ENCODE measurements at places on chromosomes 16 and 17.

GRCh38 chr16:10256784-10257641 lies 74.8 kb upstream of the GRIN2A start:
- DNase-seq = peak; percentile 24

DNA sequence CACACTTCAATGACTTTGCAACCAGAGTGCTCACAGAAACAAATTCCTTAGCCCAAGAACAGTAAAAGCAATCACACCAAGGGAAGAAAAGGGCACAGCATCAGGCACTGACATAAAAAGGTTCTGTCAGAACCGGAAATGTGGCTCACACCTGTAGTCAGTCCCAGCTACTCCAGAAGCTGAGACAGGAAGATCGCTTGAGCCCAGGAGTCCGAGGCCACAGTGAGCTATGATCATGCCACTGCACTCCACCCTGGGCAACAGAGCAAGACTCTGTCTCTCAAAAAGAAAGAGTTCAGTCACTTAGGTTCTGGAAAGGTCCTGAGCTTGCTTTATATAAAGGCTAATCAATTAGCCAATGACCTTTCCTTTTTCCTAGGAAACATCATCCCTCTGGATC lies 22.7 kb downstream of the YWHAE start:
- DNase-seq = no peak

DNA sequence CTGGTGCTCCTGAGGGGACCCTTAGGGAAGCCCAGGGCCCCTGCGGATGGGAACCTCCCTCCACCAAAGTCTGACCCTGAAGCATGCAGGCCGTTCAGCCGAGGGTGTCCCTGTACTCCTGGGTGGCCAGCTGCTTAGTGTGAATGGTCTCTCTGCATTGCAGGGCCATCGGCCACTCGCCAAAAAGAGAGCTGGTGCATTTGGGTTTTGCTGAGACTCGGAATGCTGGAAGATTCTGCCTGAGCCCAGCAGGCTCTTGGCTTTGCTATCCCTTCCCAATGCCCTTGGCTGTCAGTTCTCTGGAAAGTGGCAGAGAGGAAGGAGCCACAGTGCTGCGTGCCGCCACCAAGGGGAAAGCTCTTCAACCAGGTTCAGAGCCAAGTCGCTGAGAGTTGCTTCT lies 2.8 kb downstream of the MEOX1 start:
- DNase-seq = no peak

GRCh38 chr16:24511792-24512191 lies 27.6 kb upstream of the RBBP6 start:
- no peak for DNase-seq

DNA sequence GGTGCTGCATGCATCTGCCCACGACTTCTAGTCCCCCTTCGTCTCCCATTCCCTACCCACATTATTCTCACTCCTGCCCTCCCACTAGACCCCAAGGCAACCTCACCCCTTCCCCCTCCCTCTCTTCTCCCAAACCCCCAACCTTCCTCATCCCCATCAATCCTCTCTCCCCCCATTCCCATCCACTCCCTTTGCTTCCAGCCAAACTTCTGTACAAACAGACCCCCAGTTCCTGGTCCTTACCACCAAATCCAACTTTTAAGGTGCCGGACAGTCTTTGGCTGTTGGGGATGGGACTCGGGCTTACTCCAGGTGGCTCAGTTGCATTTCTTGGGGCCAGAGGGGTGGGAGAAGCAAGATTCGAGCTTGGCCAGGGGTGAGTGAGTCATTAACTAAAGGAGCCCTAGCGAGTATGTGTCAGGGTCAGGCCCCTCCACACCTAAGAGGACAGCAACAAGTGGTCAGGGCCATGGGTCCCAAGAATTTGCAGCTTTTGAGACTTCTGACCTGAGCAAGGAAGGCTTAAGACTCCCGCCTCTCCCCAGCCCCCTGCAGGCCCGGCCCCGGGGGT lies at the start of gene SLC38A8:
Gene SLC38A8 (minus strand): TSS at position 488 of the 571 bp plus-strand sequence. CDS start 638 bp downstream, outside the sequence.
- no peak for DNase-seq

DNA sequence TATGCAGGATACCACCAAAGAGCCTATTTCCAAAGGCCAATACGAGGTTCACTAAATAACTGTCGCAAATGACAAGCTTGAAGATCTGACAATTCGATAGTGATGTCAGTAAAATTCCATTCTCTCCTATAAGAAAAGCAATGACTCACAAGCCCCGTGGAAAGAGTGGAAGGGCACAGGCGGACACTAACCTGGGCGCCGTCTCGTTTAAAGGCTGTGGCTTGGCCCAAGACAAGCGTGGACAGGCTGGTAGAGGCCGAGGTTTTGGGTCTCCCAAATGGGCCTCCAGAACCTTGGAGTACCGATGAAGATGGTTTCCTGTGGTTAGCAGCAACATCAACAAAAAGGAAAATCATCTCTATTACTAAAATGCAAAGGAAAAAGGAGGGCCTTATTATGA lies 16.5 kb upstream of the SLC38A8 start:
- DNase-seq = no peak

GRCh38 chr16:10876799-10877341 lies at the start of gene CIITA:
CIITA (plus strand) TSS chr16:10877202; CDS start chr16:10877331, 129 bp downstream.
- DNase-seq = no peak

DNA sequence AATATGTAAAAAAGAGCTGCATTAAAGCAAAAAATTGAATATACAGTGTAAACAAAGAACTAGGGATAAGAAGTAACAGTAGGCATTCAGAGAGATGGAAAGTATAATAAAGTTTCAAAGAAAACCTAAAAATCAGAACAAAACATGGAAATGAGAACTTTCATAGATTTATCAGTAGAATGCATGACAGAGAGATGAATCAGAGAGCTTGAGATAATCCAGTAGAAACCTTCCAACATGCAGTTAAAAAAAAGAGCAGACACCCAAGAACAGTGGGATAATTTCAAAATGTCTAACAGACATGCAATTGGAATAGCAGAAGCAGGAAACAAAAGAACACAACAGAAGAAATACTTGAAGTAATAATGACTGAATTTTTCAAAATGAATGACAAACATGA lies 1384.2 kb downstream of the CDH11 start:
- DNase-seq = no peak

DNA sequence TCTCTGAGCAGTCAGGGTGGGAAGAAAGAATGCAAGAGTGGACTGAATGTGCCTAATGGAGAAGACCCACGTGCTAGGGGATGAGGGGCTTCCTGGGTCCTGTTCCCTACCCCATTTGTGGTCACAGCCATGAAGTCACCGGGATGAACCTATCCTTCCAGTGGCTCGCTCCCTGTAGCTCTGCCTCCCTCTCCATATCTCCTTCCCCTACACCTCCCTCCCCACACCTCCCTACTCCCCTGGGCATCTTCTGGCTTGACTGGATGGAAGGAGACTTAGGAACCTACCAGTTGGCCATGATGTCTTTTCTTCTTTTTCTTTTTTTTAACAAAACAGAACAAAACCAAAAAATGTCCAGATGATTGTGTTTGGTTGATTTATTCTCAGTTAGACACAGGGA lies 14.1 kb downstream of the IGFBP4 start:
- DNase-seq = no peak

DNA sequence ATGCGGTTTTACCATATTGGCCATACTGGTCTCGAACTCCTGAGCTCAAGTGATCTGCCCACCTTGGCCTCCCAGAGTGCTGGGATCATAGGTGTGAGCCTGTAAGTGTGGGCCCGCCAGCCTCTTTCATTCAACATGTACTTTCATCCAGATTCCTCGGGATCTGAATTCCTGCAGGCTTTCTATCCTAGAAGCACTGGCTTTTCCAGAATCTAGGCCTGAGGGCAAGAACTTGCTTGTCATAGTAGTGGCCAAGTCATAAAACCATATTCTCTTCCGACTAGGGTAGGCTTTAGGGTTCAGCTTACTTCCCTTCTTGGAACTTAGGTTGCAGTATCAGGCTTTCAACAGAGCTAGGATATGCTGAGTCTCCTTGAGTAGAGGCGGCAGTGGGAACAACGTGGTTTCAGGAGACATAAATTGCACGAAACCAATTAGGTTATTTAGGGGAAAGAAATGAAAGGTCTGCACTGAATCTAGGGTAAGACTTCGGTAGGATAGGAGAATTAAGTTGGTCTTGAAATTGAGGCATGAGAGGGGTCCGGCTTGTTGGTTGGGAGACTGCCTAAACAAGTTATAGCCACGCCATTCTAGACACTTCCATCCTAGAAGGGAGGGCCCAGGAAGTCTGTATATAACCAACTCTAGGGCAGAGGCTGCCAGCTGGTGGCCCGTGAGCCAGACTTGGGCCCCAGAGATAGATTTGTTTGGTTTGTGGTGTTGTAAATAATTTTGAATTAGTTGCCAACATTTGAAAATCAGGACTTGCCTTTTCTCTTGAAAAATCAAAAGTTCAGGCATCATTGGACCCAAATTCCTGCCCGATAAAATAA lies 15.6 kb downstream of the SLC7A6 start:
- DNase-seq = no peak

- no peak for DNase-seq
Measured at GRCh38 chr16:74651841-74652240, 14.8 kb downstream of the RFWD3 start.

GRCh38 chr17:38451840-38452529 lies 23.7 kb downstream of the ARHGAP23 start:
- DNase-seq = no peak

GRCh38 chr16:75938818-75939217 lies 212.5 kb upstream of the CPHXL start:
- no peak for DNase-seq

- DNase-seq = peak; percentile 29
Measured at GRCh38 chr16:53131363-53132071, 76.7 kb downstream of the CHD9 start.

DNA sequence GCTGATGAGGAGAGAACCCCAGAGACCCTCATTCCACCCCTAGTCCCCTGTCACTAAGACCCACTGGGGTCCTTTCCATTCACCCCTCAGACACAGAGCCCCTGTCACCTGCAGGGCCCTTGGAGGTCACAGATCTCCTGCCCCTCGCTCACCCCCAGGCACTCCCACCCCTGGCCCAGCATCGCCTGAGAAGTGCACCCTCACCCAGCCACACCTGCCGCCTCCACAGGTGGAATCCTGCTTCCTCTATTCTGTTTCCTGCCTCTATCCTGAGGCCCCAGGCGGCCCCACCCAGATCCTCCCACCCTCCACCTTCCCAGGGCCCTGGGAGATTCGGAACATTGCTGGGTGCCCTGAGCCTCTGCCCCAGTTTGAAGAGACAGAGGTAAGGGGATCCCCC lies 13.8 kb upstream of the KRT17 start:
- no peak for DNase-seq

DNA sequence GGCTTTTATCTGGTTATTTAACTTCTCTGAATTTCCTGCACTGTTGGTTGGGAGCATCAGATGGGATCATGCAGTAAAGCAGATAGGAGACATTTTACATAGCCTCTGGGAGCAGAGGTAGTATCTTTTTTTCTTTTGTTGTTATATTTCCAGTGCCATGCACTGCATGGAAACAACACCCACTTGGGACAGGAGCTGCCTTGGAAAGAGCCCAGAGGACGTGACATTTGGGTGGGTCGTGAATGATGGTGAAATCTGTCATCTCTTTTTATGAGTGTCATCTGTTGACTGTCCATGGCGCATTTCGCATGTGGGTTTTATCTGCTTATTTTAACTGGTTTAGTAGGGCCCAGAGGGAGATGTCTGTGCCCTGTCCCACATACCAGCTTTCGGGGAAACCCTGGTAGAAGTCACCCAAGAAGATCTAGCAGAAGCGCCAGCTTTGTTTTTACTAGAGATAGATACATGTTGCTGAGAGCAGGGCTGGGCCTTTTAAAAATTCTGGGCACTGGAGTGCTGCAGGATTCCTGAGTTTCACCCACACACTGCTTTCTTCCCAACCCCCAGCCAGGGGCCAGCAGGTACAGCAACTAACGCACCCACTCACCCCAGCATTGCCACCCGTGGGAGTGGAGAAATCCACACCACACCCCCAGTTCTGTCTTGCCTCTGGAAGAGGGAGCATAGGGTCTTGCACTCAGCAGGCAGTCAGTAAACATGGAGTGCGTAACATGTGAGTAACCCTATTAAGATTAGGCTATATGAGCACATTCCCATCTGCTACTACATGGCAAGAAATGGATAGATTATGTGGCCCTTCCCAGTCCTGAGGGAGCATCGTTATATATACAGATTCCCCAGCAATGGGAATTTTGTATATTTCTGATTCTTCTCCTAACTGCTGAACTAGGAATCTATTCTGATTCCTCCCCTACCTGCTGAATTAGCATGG lies 8.4 kb upstream of the TERF2 start:
- DNase-seq = no peak

GRCh38 chr16:67226295-67226803 lies 581 bp upstream of the TMEM208 start:
- no peak for DNase-seq

- DNase-seq = no peak
Measured at GRCh38 chr16:58999762-59000161, 265.6 kb upstream of the GOT2 start.

DNA sequence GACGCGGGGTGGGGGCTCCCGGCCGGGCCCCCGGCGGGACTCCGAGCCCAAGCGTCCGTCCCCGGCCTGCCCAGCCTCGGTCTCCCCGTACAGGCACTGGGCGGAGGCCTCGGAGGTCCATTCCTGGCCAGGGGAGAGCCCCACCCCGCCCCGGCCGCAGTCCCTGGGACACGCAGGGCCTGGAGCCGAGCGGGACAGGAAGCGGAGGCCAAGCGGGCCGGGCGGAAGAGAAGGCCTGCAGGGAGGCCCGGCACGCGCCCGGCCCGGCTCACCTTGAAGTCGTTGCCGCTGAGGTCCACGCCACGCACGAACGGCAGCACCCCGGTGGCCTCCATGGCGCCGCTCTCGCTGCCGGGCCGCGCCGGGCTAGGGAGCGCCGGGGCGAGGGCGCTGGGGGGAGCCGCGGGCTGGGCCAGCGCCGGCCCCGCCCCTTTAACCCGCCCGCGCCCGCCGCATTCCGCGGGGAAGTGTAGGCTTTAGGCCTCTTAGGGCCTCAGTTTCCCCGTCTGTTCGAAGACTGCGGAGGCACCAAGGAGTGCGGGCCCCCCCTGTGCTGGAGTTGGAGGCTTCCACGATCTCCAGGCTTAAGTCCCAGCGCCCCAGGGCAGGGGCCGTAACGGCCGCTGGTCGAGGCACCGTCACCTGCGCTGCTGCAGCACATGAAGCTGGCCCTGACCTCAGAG lies at the start of gene FLII:
Gene FLII (minus strand): TSS at position 383 of the 683 bp plus-strand sequence. CDS start 48 bp downstream, at position 335.
- no peak for DNase-seq

- DNase-seq = no peak
Measured at GRCh38 chr16:10940501-10941079, 1.7 kb downstream of the DEXI start.

DNA sequence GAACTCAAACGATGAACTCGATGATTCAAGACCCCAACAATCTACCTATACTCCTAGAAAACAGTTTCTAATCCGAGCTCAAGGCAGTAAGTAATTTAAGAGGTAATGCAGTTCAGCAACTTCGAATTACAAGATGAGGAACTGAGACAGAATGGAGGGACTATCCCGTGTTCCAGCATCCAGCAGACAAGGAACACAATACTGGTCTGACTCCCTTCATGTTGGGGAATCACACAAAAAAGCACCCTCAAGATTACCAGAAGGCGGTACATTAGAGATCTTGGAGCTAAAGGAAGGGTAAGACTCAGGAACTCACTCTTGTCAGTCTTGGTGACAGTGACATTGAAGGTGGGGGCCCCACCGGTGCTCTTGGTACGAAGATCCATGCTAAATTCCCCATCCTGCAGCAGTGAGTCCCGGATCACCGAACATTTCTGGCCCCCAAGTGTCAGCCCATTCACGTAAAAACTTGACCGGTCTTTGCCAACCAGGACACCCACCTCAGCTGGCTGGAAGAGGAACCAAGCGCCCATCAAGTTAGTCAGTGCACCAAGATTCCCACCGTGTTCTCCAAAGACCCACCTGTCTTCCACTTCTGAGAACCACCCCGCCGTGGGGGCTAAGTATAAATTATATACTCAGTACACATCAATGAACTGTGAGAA lies 1.9 kb downstream of the PFN1 start:
- no peak for DNase-seq
